ENCODE measurements at places on chromosomes 3 and 15.

- peaks cover 17% of the 10 kb centered on the region for H3K27me3 ChIP-seq
- H3K4me3 ChIP-seq, result no peak overlapping the region
- no peaks in the 10 kb centered on the region for H3K36me3 ChIP-seq
Observed at GRCh38 chr3:194244167-194244566, 107.0 kb downstream of the CPN2 start.

DNA sequence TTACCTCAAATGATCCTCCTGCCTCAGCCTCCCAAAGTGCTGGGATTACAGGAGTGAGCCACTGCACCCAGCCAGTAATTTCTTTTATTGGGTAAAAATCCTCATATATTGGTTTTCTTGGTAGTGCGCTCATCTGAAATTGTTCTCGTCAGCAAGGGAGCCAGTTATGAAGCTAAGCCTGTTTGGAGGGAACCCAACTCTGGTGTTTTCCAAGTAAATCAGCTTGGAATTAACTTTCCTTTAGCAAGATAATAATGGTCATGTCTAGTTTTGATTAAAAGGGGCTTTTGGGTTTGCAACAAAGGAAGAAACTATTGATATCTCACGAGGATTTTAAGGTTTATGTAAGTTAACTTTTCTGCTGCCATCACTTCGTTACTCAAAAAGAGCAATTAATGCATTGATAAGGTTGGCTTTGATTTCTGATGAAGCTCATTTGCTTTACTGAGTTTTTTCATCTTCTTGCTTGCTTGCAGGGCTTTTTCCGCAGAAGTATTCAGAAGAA, 72.7 kb downstream of the RARB start:
- DNase-seq, result no peak
- H3K36me3 ChIP-seq, result no peaks in the 10 kb centered on the region
- H3K27ac ChIP-seq, result no peak overlapping the region

DNA sequence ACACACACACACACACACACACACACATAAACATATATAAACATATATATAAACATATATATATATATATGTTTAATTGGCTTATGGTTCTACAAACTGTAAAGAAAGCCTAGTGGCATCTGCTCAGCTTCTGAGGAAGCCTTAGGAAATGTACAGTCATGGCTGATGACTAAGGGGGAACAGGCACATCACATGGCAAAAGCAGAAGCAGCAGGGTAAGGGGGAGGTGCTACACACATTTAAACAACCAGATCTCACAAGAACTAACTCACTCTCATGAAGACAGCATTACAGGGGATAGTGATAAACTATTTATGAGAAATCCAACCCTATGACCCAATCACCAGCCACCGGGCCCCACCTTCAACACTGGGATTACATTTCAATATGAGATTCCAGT, 922.9 kb downstream of the SI start:
- no peaks in the 10 kb centered on the region for H3K36me3 ChIP-seq
- H3K27me3 ChIP-seq, result no peaks in the 10 kb centered on the region
- H3K4me3 ChIP-seq, result no peak overlapping the region
- no peak overlapping the region for H3K27ac ChIP-seq

GRCh38 chr3:39977058-39977794, 167.8 kb downstream of the MYRIP start:
- no peak for DNase-seq
- no peaks in the 10 kb centered on the region for H3K27me3 ChIP-seq
- no peaks in the 10 kb centered on the region for H3K36me3 ChIP-seq
- peaks cover 12% of the 10 kb centered on the region for H3K4me1 ChIP-seq
- H3K4me3 ChIP-seq, result no peak overlapping the region

GRCh38 chr3:135792858-135793475, 172.6 kb upstream of the PPP2R3A start:
- DNase-seq, result no peak
- no peak overlapping the region for H3K4me3 ChIP-seq
- no peak overlapping the region for H3K27ac ChIP-seq
- no peaks in the 10 kb centered on the region for H3K4me1 ChIP-seq
- H3K36me3 ChIP-seq, result no peaks in the 10 kb centered on the region

GRCh38 chr3:50567386-50568167, at the start of gene C3orf18:
C3orf18 (minus strand) TSS chr3:50567747; CDS start chr3:50565699, 2,048 bp downstream.
- H3K27ac ChIP-seq, result peak within 1 kb of the TSS; percentile 79
- peak; percentile 94 for DNase-seq
- no peaks in the 10 kb centered on the region for H3K27me3 ChIP-seq

GRCh38 chr15:39969002-39969394, 35.1 kb downstream of the EIF2AK4 start:
- H3K36me3 ChIP-seq, result peaks cover 57% of the 10 kb centered on the region
- no peaks in the 10 kb centered on the region for H3K4me1 ChIP-seq
- no peak overlapping the region for H3K4me3 ChIP-seq
- no peak overlapping the region for H3K27ac ChIP-seq
- no peaks in the 10 kb centered on the region for H3K27me3 ChIP-seq

DNA sequence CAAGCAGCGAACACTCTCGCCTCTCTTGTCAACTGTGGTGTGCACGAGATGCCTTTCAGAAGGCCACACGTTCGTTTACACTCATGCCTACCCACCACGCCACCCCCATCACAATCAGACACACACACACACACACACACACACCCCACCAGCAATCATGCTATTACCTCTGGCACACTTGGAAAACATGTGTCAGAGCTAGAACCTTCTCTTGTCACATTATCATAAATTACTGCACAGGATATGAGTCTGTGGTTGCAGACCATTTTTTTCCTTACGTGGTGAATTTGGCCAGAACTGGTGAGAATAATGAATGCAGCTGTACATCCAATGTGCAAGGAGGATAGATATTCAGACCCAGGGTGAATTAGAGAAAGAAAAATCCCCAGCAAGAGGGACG, 52.4 kb downstream of the TRIM69 start:
- DNase-seq, result no peak
- no peaks in the 10 kb centered on the region for H3K4me1 ChIP-seq
- H3K27me3 ChIP-seq, result no peaks in the 10 kb centered on the region
- H3K36me3 ChIP-seq, result no peaks in the 10 kb centered on the region
- no peak overlapping the region for H3K4me3 ChIP-seq

- no peak overlapping the region for H3K27ac ChIP-seq
- no peak for DNase-seq
- peaks cover 7% of the 10 kb centered on the region for H3K4me1 ChIP-seq
- no peaks in the 10 kb centered on the region for H3K27me3 ChIP-seq
Observed at GRCh38 chr3:195808741-195809290, 2.9 kb downstream of the MUC4 start.

- DNase-seq, result peak; percentile 51
- no peaks in the 10 kb centered on the region for H3K4me1 ChIP-seq
- H3K27ac ChIP-seq, result no peak overlapping the region
- no peak overlapping the region for H3K4me3 ChIP-seq
- H3K27me3 ChIP-seq, result no peaks in the 10 kb centered on the region
- no peaks in the 10 kb centered on the region for H3K36me3 ChIP-seq
Observed at GRCh38 chr15:66211670-66212562, 41.6 kb downstream of the MEGF11 start.

GRCh38 chr3:152466784-152467183, 198.1 kb downstream of the MBNL1 start:
- peaks cover 32% of the 10 kb centered on the region for H3K36me3 ChIP-seq
- no peak for DNase-seq
- H3K4me3 ChIP-seq, result no peak overlapping the region
- H3K27me3 ChIP-seq, result no peaks in the 10 kb centered on the region

- H3K27ac ChIP-seq, result no peak overlapping the region
- no peaks in the 10 kb centered on the region for H3K4me1 ChIP-seq
- peaks cover 3% of the 10 kb centered on the region for H3K27me3 ChIP-seq
Observed at GRCh38 chr3:55369141-55369847, 117.8 kb downstream of the WNT5A start.

DNA sequence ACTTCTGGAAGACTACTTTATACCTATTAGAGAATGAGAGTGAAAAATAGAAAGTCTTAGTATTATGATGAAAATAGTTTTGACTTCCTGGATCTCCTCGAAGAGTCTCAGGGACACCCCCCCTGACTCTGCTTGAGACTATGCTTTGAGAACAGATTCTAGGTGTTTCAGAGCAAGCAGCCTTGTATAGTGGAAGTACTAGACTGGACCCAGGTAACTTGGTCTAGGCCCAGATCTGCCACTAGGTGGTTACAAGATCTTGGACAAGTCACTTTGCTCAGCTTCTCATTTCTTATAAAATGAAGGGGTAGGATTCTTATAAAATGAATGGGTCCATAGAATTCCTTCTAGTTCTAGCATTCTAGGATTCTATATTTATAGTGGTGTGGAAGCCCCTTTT, 9.1 kb downstream of the ABHD5 start:
- DNase-seq, result no peak
- no peaks in the 10 kb centered on the region for H3K27me3 ChIP-seq
- no peak overlapping the region for H3K4me3 ChIP-seq
- H3K27ac ChIP-seq, result no peak overlapping the region
- H3K4me1 ChIP-seq, result peaks cover 9% of the 10 kb centered on the region
- H3K36me3 ChIP-seq, result no peaks in the 10 kb centered on the region

DNA sequence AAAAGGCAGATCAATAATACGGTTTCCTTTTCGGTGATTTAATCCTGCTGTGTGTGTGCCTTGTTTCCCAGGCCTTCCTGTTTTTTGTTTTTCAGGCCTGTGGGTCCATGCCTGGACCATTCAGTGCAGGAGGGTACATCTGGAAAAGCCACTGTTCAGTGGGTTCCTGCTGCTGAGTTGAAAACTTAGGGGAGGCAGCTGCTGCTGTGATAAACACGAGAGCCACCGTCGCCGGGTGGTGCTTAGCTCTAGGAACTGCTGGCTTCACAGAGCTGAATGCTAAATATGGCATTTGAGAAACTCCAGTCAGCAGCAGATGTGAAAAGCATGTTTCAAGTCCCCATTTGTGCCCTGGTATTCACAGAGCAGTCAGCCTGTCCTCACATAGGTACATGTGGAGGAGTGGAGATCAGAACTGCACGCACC, 44.0 kb downstream of the SYNM start:
- H3K4me3 ChIP-seq, result no peak overlapping the region
- H3K27ac ChIP-seq, result peak overlapping the region; percentile 23
- H3K4me1 ChIP-seq, result peaks cover 22% of the 10 kb centered on the region
- DNase-seq, result no peak
- H3K36me3 ChIP-seq, result no peaks in the 10 kb centered on the region

- H3K4me3 ChIP-seq, result no peak overlapping the region
- no peaks in the 10 kb centered on the region for H3K4me1 ChIP-seq
- DNase-seq, result no peak
- H3K27ac ChIP-seq, result no peak overlapping the region
Observed at GRCh38 chr15:73605759-73606436, 27.3 kb downstream of the NPTN start.

GRCh38 chr3:172536505-172536904, 13.3 kb upstream of the TNFSF10 start:
- H3K4me1 ChIP-seq, result no peaks in the 10 kb centered on the region
- H3K4me3 ChIP-seq, result no peak overlapping the region
- no peak for DNase-seq
- no peaks in the 10 kb centered on the region for H3K36me3 ChIP-seq

DNA sequence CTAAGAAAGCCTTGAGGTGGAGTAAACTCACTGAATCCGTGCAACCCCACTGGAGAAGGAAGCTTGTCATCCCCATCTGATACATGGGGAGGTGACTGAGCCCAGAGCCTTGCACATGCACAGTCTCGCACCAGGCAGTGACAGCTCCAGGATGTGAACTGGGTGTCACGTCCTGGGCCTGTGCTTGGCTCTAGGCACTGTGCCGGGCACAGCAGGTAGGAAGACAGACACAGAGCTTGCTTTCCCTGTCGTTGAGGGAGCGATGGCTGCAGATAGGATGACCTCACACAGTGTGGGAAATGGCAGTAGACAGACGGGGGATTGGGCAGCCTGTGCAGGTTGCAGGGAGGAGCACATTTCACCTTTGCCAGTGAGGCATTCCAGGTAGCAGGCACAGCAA, 12.2 kb upstream of the ATP2B2 start:
- H3K27me3 ChIP-seq, result no peaks in the 10 kb centered on the region
- H3K36me3 ChIP-seq, result no peaks in the 10 kb centered on the region
- no peak overlapping the region for H3K4me3 ChIP-seq
- no peak overlapping the region for H3K27ac ChIP-seq
- H3K4me1 ChIP-seq, result no peaks in the 10 kb centered on the region
- no peak for DNase-seq

DNA sequence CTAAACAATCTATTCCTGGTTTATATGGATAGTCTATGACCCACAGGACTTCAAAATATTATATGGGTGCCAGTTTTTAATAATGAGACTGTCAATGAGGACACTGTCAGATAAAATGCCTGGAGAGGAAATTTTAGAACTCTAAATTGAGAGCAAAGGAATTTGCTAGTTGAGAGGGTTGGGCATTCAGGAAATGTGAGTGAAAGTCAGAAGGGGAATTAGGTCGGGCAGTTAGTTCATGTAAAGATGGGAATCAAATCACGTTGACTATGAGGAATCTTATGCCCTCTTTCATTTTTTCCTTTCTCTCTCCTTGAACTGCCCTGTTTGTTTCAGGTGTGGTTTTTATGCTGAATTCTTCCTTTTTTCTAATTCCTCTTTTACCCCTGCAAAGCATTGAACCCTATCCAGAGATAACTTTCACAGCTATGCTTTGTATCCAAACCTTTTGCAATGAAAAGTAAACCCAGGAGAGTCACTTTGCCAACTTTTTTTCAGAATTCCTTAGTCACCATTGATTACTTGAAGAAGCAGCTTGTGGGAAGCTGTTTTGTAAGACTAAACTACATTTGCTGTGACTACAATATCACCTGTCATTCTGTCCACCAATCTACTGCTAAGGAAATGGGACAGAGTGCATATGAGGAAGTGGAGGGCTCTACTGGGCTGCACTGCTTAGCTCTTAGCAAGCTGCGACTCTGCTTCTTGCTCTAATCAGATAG, 27.8 kb downstream of the CHP1 start:
- H3K4me3 ChIP-seq, result no peak overlapping the region
- no peak for DNase-seq
- H3K27me3 ChIP-seq, result no peaks in the 10 kb centered on the region

GRCh38 chr3:144403040-144403457, 431.4 kb downstream of the DIPK2A start:
- DNase-seq, result no peak
- no peaks in the 10 kb centered on the region for H3K4me1 ChIP-seq
- H3K27me3 ChIP-seq, result no peaks in the 10 kb centered on the region
- no peak overlapping the region for H3K27ac ChIP-seq
- no peaks in the 10 kb centered on the region for H3K36me3 ChIP-seq
- H3K4me3 ChIP-seq, result no peak overlapping the region

DNA sequence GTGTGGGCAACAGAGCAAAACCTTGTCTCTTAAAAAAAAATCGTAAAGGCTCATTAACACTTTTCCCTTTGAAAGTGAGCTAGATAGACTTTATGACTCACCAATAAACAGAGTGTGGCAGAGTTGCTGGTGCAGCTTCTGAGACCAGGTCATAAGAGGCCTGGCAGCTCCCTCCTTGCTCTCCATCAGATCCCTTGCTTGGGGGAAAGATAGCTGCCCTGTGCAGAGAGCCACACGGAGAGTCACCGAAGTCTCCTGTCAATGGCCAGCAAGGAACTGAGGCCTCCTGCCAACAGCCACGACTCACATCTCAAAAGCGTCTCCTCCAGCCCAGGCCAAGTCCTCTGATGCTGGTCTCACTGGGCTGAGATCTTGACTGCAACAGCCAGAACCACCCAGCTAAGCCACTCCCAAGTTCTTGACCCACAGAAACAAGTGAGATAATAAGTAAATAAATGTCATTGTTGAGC, 8.7 kb upstream of the GP9 start:
- H3K27me3 ChIP-seq, result no peaks in the 10 kb centered on the region
- DNase-seq, result peak; percentile 51
- no peaks in the 10 kb centered on the region for H3K36me3 ChIP-seq
- peaks cover 21% of the 10 kb centered on the region for H3K4me1 ChIP-seq
- H3K27ac ChIP-seq, result peak overlapping the region; percentile 60

- H3K36me3 ChIP-seq, result no peaks in the 10 kb centered on the region
- no peak overlapping the region for H3K4me3 ChIP-seq
- H3K27ac ChIP-seq, result no peak overlapping the region
- no peaks in the 10 kb centered on the region for H3K4me1 ChIP-seq
- H3K27me3 ChIP-seq, result no peaks in the 10 kb centered on the region
- no peak for DNase-seq
Observed at GRCh38 chr3:171977860-171978259, 61.5 kb upstream of the FNDC3B start.

Measured in tibial artery (tissue), 4 donors.